RWPE1 (cell line): ENCODE measurements at places on chromosomes 2 and 18.

- peak; percentile 26 for DNase-seq
Measured at GRCh38 chr2:42770288-42771131, 6.6 kb upstream of the OXER1 start.

DNA sequence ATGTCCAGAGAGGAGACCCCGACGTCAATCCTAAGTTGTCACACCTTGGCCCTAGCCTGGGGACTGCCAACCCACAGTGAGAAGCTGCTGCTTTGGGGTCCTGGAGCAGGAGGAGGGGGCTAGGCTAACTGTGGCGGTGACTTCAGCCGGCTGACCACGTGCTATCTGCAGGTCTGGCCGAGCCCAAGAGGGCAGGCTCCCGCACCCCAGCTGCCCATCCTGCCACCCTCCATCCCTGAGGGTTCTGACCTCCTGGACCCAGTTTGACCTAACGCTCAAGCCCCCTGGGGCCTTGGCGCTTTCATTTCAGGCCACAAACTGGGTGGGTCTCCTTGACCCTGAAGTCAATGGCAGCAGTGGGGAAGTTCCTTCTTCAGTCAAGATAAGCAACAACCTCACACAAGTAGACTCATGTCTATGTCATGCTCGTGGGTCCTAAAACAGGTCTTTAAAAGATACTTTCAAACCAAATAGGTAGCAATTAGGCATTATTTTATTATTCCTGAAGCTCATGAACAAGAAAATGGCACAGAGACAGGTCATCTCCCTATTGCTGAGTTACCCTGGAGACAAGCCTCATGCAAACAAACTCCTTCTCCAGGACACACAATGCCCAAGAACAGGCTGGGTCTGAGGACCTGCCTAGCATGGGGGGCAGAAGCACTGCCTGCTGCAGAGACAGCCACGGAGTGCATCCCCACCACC, 2.3 kb downstream of the HES6 start:
- no peak for DNase-seq

DNA sequence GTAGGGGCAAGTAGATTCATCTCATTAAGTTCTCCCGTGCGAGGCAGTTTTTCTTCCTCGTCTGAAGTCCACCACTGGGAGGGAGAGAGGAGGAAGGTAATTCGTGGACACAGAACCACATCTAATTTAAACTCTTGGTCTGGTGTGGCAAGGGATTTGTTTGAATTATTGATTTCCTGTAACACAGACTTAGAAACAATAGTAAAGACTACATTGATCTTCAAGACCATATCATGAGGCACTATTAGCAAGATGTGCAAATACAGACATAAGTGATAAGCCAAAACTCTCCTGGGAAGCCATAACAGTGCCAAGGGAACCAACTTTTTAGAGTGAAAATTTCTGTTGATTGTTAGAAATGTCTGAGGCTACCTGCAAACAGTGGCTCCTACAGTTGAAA, 158.6 kb downstream of the ALPK2 start:
- no peak for DNase-seq

DNA sequence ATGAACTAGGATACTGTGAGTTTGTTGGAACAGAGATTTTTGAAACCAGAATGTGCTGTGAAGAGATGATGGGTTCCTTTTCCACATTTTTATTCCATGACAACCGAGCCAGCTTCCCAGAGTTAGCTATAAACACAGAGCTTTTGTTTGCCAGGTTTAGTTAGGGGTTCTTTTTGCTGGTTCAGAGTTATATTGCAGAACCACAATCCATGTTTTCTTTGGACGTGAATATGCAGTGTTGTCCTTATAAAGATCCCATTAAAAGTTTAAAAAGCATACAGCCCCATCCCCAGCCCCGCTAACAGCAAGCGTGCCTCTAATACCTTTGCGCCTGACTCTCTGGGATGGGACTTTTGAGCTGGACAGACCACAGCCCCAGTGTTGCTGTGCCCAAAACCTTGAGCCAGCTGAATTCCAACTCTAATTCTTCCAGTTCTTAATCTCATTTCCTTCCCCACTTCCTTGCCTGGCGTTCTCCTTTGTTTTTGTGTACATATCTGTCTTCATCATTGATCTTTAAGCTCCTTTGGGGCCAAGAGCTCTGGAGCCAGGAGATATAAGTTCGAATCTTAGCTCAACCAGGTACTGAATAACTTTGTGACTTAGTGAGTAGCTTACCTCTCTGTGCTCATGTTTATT, 72.3 kb downstream of the SPATS2L start:
- DNase-seq, result no peak

- peak; percentile 34 for DNase-seq
Measured at GRCh38 chr2:101698844-101699754, 1.6 kb downstream of the MAP4K4 start.

DNA sequence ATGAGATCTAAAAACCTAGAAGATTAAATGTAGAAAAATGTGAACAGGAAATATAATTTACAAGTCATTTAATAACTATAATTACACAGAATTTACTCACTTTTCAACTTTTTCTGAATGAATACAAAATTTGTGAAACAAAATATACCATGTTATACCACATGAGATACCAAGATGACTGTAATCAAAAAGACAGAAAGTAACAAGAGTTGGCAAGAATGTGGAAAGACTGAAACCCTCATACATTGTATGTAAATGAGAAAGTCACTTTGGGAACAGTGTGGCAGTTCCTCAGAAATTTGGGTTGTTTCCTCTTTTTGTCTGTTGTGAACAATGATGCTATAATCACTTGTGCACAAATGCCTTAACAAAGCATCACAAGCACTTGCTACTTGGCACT, 145.4 kb upstream of the ZNF804A start:
- DNase-seq, result no peak

GRCh38 chr2:69291721-69292120, 95.3 kb downstream of the GFPT1 start:
- no peak for DNase-seq

DNA sequence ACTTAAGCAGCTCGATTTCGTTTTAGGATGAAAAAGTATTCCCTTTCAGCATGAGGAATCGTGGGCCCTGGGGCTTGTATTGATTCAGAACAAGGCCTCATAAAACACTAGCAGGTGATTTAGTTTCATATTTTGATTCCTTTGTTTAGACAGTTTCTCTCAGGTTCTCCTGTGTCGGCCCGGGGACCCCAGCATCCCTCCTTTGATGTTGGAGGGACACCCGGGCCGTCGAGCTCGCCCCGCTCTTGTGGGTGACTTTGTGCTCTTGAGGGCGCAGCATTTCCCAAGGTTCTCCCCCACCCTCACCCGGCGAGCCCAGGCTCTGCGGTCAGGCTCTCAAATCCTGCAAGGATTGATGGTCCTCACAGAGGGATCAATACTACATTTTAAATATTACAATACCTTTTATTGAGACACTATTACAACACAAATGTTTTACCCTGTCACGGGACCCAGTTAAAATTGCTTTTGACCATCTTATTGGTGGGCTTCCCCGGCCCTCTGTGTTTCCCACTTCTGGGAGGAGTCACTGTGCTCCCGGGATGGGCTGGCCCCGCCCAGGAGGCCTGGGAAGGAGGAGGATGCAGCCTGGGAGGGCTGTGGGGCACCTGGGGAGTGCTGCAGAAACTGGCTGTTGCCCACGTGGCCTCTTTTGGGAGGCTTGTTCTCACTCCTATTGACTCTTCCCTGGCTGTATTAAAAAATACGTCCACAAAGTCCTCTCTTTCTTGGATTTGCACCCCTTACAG, 222.6 kb downstream of the INSIG2 start:
- no peak for DNase-seq

GRCh38 chr2:224570328-224570993, 14.7 kb downstream of the CUL3 start:
- DNase-seq, result no peak

DNA sequence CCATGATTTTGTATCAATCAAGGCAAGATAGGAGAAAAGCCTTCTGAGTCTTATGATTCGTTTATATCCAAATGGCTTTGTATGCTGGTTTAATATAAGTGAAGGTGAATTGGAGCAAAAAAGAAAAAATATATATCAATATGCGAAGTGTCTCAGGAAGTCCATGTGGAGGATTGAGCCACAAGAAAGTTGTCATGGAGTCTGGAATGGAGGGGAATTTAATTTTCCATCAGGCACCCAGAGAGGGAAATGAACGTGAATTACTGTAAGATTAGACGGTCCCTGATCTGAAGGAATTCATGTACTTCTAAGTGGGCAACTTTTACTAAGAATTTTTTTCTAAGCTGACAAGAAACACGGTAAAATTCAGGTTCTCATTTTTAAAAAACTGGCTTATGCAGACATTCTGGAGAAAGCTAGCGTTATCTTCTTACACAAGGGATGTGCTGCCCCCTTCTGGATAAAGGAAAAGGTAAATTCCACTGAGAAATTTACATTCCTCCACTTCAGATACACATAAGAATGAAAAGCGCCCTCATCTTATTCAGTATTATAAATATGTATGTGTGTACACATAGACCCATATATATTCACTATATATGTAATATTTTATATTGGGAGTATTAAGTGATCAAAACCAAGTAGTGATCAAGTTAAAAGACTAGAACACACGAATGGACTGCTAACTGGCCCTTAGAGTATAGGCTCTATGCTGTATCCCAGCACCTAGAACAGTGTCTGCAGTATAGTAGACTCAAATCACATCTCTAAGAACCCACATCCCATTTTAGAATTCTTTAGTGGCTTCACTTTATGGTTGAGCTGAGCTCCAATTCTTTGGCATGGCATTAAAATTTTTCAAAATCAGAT, 289.0 kb upstream of the TFPI start:
- peak; percentile 25 for DNase-seq

DNA sequence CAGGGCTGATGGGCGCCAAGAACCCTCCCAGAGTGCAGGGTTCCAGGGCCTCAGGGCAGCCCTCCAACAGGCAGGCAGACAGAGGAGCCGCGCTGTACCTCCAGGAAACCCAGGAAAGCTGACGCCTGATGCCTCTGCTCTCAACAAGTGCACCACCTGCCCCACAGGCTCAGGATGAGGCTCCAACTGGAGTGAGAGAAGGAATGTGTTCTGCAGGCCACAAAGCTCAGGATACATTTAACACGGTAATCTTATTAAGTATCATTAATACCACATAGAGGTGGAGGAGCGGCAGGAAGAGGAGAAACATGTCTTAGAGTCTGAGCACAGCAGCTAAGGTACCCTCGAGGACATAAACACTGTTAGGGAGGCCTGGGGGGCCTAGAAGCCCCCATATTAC, 155.9 kb upstream of the CAPN13 start:
- DNase-seq, result no peak

GRCh38 chr2:152861349-152861942, 143.0 kb downstream of the ARL6IP6 start:
- DNase-seq, result peak; percentile 32

GRCh38 chr18:8424917-8425725, 184.1 kb upstream of the RAB12 start:
- peak; percentile 78 for DNase-seq

GRCh38 chr2:29009711-29010677, 28.9 kb downstream of the TOGARAM2 start:
- no peak for DNase-seq

GRCh38 chr2:231720987-231721966, 13.0 kb downstream of the PTMA start:
- no peak for DNase-seq

- no peak for DNase-seq
Measured at GRCh38 chr2:82781176-82781915, 1677.7 kb downstream of the SUCLG1 start.

- DNase-seq, result no peak
Measured at GRCh38 chr2:198499539-198499938, 695.1 kb downstream of the PLCL1 start.

DNA sequence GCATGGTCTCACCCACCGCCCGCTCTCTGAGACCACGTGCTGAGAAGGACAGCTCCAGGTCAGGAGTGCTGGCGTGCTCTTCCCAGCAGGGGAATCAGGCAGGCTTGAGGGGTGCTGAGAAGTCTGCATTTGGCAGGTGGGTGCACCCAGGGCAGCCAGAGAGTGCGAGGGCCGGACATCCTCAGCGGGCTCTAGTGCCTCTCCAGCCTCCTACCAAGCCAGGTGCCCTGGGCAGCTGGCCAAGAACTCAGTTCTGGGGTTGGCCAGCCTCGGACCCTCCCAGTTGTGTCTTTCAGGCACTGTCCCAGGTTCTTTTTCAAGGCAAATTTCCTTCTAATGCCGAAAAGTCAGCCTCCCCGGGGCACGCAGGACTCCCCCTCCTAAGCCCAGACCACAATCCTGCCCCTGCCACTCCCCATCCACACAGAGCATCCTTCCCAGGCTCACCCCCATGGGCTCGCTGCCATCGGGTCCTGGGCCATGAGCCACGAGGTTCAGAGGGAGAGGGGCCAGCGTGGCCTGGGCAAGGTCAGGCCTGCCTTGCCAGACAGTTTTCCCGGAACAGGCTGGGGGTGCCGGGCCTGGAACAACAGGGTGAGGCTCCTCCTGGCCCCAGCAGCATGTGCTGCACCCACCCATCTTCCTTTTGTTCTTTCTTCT, 52.2 kb upstream of the GPC1 start:
- DNase-seq, result no peak

- no peak for DNase-seq
Measured at GRCh38 chr2:120892967-120893667, 157.4 kb downstream of the GLI2 start.

GRCh38 chr18:32771169-32771751, 1.6 kb downstream of the KLHL14 start:
- no peak for DNase-seq

DNA sequence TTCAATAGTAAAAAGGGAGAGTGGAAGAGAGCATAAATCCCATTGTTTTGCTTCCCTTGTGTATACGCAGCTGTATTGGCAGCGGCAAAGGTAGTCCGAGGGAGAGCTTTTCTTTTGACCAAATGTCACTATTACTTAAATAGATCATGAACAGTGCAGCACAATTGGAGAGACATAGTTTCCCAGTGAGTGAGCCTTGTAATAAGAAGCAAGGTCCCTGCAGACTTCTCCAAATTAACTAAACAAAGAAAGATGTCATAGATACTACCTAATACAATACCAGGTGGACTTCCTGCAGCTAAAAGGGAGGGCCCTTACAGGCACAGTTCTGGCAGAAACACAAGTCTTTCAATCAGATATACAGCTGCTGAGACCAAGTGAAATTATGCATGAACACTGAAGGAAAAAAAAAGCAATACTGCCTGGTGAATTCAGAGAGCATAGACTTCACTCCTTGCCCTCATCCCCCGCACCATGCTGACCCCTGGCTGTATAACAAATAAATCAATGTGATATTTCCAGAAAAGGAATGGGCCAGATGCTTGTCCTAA, 404.7 kb upstream of the CDH2 start:
- no peak for DNase-seq

- DNase-seq, result no peak
Measured at GRCh38 chr2:16656784-16657391, 8.7 kb downstream of the CYRIA start.

GRCh38 chr2:174011796-174012195, 46.6 kb upstream of the SP3 start:
- no peak for DNase-seq

DNA sequence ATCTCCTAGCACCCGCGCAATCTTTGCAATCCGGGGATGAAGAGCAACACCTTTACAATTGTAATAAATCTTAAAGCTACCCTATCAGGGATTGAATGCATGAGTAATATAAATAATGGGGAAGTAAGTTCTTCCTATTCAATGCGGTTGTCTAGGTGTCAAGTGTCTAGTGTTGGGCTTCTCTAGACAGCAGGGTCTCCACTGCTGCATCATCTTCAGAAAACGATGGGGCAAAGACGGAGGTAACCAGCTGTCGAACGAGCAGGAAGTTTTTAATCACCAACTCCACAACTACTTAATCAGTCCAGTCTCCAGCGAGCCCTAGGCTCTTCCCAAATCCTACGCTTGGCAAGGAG, 573 bp downstream of the STAM2 start:
- no peak for DNase-seq

GRCh38 chr18:24983566-24984139, 368.3 kb downstream of the ZNF521 start:
- DNase-seq, result no peak
